ENCODE measurements at places on chromosomes 7 and 10.

GRCh38 chr10:13074563-13075451 is 25.2 kb upstream of the OPTN start:
- DNase-seq, result peak; percentile 85

DNA sequence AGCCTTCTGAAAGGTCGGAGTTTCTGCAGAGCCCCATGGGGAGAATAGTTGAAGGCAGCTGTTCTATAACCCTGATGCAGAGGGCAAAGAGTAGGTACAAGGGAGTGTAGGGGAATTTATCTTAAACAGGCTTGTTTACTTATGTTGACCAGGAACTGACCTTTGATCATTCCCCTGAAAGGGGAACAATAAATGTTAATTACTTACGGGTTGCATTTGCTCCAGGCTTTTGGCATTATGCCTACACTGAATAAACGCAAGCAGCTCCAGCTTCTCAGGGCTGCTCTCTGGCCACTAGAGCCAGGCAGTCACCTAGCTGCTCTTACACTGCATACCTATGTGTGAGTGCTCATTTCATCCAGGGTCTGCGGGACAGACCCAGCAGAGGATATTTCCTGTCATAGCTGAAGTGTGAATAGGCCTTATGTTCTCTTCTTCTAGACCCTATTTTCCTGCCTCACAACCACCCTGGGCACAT is 26.9 kb upstream of the ABCA13 start:
- no peak for DNase-seq

DNA sequence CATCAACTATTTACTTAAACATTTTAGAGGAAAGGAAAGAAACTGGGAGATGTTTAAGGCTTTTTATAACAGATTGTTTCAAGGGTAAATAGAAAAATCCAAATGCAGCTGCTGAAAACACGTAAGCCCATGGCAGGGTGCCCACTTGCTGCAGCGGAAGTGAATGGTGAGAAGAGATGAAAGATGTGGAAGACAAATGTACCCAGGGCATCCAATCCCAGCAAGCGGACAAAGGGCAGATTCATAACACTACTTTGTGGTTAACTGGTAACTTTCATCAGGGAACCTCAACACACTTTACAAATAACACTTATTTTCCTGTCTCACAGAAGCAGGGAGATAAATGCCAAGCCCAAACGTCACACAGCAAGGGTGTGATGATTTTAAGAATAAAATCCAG is 358.4 kb downstream of the KCNMA1 start:
- DNase-seq, result no peak

- DNase-seq, result no peak
Measured at GRCh38 chr7:106987777-106988176, 56.7 kb upstream of the PRKAR2B start.

GRCh38 chr10:6255548-6256061 is 52.9 kb downstream of the PFKFB3 start:
- DNase-seq, result no peak

DNA sequence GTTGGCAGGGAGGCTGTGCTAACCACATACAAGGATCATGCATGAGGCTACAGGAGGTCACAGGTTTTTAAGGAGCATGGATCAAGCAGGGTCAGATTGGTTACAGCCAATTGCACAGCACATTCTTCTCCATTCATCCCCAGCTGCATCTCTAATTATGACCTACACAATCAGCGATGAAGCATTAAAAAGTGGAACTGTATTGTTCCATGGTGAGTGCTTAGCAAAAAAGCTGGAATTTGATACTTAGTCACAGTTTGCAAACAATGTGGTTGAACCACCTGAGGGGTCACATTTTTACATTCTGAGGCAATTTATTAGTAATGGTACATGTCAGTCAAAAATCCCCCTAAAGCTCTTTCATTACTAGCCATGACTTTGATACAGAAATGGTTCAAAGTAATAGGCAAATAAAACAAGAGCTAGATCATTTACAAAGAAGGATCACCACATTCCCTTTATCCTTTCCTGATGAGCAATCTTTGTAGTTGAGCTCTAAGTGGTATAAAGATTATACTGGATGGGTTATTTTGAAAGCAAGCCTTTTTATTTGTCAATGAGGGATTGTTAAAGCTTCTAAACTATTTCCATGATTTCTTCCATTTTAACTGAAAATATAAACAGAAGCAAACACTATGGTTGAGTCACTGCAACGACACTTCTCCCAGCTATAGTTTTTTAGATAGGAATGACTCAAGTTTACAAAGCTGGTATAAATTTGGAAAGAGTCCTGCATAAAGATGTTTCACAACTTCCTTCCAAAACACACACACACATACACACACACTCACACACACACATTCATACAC is 217.8 kb upstream of the SEMA3A start:
- no peak for DNase-seq

GRCh38 chr10:104029521-104029860 is 56.2 kb downstream of the COL17A1 start:
- no peak for DNase-seq

GRCh38 chr7:141660259-141660658 is 41.7 kb downstream of the DENND11 start:
- no peak for DNase-seq

DNA sequence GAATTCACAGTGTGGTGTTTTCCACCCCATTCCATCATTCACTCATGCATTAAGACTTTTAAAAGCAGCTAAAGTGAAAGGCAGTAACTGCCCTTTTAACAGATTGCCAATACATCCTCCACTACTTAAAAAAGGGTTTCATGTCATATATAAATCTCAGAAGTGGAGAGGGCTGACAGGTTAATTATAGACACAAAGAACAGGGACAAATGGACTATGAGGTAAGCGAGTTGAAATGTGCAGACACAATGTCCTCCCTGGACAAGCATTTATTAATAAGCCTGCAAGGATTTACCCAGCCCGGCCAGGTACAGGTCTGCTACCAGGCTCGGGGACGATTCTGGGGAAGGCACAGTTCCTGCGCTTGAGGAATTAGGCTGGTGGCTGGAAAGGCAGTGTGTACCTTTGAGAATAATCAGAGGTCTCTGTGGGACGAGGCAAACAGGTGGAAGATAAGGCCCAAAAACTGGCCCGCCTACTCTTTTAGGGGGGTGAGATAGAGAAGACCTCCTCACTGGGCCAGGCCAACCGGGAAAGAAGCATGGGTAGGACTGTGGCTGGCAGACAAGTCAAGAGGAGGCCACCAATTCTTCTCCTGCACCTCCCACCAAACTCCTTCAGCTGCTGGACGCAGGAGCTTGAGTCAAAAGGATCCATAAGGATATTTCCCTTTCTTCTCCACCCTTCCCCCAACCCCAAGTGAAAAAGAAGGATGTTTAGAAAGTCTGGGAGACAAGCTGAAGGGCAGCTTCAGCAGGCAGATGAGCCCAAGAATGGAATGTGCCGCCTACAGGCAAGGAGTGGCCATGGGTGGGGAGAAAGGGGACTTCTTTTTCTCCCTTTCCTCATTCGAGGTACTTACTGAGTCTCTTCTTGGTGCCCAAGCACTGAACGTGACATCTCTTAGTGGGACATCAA is 1.5 kb downstream of the PDLIM1 start:
- no peak for DNase-seq

DNA sequence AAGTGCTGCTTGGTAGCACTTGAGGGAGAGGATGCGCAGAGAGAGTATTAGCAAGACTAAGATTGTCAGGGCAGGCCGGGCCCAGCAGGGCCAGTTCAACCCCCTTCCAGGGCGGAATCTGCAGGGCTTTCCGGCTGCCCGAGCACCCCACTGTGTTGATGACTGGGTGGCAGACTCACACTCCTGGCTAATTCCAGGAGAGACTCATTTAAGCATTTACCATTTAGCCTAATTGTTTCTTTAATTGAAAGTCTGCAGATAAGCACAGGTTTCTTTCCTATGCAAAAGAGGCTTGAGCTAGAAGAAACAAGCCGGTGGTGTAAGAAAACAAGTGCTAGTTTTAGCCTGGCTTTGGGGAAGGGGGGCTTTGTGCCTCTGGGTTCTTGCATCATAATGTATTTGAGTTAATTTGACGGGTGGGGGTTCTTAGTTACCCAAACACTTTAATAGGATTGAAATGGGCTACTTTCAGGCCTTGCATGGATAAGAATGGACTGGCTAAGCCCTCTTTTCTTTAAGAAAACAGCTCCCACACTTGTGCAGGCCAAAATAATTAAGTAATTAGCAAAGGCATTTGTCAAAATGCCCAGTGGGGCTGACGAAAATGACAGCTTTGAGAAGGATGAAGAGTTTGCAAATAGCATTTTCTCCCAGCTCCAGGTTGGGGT is 201.3 kb downstream of the MYOF start:
- no peak for DNase-seq

GRCh38 chr7:132655131-132655727 is 79.0 kb upstream of the PLXNA4 start:
- DNase-seq, result peak; percentile 44

DNA sequence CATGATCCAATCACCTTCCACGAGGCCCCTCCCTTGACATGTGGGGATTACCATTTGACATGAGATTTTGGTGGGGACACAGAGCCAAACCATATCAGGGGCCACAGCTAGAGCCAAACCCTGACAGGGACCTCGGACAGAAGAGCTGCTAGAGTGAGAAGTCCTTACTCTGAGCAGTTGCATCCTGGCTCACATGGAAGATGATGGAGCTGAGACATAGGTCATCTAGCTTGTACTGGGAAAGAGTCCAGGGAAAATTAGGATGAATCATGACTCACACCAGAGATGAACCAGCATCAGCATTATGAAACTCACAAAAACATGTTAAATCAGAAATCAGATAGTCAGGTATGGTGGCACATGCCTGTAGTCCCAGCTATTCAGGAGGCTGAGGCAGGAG is 12.8 kb upstream of the FMC1 start:
- DNase-seq, result no peak

GRCh38 chr10:85613391-85613790 is 753.2 kb downstream of the GRID1 start:
- DNase-seq, result peak; percentile 30

DNA sequence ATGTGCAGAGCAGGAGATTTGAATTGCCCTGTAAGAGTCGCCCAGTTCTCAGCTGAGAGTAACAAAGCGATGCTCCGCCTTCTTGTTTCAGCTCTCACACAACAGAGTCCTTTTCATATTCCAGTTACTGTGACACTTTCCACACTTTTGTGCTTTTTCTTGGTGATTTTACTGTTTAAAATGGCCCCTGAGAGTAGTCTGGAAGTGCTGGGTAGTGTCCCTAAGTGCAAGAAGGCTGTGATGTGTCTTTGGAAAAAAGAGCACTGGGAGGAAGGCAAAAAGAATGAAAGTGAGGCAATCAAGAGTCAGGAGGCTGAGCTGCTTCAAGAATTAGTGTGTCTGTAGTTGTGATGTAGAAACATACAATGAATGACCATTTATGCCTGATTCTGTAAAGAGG is 201.2 kb upstream of the SEMA3E start:
- no peak for DNase-seq

GRCh38 chr7:25857376-25858067 is 294.5 kb upstream of the NFE2L3 start:
- peak; percentile 72 for DNase-seq

GRCh38 chr7:134645935-134646334 is 718 bp upstream of the BPGM start:
- no peak for DNase-seq

- no peak for DNase-seq
Measured at GRCh38 chr10:110459600-110459999, 38.1 kb upstream of the DUSP5 start.

GRCh38 chr10:76946270-76946669 is 691.3 kb downstream of the KCNMA1 start:
- no peak for DNase-seq
